ENCODE measurements at places on chromosomes 4 and X.

DNA sequence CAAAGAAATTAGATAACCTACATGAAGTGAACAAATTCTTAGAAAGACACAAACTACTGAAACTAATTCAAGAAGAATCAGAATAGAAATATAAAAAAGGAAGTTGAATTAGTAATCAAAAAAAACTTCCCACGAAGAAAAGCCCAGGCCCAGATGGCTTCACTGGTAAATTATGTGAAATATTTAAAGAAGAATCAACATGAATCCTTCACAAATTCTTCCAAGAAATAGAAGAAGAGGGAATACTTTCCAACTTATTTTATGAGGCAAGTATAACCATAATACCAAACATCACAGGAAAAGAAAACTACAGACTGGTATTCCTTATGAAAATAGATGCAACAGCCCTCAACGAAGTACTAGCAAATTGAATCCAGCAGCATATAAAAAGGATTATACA, 30.7 kb downstream of the MOSPD2 start:
- no peak for DNase-seq

DNA sequence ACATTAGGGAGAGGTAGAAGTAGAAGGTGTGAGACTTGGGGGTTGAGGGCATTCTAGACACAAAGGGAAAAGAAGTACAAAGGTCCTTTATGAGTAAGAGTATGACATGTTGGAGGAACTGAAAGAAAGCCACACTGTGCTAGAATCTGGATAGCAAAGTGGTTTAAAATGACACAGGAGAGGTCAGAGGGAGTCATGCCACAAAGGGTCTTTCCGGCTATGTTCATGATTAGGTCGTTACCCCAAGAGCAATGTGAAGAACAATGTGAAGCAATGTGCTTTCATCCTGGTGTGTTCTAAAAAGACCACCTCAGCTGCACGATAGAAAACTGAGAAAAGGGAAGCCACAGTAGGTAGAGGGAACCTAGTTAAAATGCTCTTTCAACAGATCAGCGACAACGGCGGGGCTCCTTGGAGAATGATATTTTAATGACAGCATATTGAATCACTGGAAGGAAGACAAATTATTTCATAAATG, 29.2 kb downstream of the SMIM14 start:
- DNase-seq = no peak

DNA sequence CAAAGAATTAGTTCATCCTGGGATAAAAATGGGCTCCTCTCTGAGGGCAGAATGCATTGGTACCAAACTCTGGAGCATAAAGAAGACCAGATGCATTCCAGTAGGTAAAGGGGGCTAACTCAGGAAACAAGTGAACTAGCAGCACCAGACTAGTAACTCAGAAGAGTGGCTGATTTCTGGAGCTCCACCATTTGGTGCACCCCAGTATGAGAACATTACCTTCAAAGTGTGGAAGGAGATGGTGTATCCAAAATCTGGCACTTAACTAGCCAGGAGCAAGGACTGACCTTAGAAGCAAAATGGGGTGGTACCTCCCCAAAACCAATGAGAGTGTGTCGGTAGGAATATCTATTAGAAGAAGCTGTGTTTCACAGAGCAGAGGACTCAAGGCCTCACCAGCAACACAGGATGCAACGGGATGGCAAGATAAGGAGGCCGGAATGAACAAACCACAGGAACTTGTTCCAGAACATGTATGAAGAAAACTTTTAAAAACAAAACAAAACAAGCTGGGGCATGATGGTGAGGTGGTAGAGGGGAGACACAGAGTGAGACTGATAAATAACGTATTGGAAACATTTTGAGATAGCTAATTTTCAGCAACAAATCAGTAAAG, 142.3 kb downstream of the INPP4B start:
- no peak for DNase-seq

DNA sequence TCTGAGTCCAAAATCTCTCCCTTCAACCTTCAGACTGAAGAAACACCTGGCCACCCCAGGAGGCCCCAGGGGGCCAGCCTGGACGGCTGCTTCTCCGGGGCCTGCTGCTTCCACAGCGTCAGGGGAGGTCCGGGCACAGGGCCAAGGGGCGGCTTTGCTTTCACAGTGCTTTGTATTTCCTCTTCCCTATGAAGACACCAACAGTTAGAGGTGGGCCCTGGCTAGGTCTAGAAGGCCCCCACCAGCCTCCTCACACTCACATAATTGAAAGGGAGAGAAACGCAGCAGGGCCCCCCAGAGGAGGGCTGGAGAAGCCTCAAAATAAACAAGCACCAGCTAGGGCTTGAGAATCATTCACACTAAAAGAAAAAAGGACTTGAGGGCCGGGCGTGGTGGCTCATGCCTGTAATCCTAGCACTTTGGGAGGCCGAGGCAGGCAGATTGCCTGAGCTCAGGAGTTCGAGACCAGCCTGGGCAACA, 17.8 kb downstream of the SCD5 start:
- no peak for DNase-seq

- no peak for DNase-seq
Measured at GRCh38 chr4:82782626-82783345, 15.8 kb downstream of the SCD5 start.

All from stimulated activated CD4-positive, alpha-beta T cell treated with anti-CD3 and anti-CD28 coated beads, Interleukin-2, amount 100 ng/mL, for 24 hours (primary cell).